ENCODE measurements at places on chromosomes 16 and 17.

DNA sequence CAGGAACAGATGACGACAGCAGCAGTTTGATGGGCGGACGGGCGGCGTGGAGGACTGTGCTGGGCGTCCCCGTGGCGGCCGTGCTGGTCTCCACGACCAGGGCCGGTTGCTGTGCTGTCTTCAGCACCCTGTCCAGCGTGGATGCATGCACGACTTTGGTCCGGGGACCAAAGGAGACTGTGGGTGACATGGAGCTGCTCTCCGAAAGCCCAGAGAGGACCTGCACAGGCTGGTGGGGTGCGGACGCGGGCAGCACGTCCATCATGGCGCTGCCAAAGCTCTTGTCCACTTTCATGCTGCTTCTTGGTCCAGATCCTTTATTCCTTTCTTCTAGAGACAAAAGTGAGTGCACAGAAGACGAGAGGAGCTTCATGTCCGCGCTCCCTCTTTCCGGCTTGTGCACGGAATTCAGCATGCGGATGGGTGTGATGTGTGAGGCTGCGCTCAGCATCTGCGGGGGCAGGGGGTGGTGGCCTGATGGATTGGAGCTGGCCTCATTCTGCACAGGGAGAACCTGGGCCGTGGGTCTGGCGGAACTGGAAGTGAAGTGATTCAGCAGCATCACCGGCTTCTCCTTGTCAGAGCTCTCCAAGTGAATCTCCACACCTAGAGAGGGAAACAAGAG, 20.3 kb downstream of the MAP1LC3B start:
- DNase-seq, result no peak

DNA sequence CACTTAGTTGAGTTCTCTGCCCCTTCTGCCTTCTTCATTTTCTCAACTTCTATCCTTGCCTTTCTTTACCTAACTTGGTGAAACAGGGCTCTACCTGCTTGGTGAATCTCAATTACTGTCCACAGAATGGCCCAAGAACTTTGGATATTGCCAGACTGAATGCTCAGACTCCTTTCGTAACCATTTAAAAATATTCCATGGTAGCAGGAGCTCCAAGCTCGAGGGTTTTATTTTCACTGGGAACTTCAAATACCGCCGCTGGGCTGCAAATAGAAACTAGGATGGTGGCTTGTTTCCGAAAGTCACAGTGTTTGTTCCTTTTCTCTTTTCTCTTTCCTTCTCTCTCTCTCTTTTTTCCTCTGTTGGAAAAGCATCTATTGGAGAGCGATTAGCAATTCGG, 13.2 kb downstream of the TMEM100 start:
- DNase-seq, result no peak

DNA sequence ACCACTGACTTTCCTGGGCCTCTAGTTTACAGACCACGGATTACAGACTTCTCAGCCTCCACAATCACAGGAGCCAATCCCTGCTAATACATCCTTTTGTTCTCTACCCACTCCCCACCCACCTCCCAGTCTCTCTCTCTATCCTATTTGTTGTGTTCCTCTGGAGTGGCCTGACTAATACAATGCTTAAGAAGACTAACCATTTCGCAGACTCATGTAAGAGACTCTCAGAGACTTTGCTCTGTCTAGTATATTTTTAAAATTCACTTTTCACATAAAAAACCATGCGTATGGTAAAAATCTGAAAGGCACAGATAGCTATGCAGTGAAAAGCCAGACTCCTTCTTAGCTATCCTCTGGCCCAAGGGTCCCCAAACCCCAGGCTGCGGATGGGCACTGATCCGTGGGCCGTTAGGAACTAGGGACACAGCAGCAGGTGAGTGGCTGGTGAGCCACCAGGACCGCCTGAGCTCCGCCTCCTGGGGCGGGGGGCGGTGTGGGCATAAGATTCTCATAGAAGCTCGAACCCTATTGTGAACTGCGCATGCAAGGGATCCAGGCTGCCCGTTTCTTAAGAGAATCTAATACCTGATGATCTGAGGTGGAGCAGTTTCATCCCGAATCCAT, 7.6 kb downstream of the PIK3R6 start:
- DNase-seq, result no peak

- no peak for DNase-seq
These were observed 175.5 kb downstream of the KATNIP start for GRCh38 chr16:27725236-27726000.

- DNase-seq, result no peak
These were observed 47.9 kb downstream of the TOX3 start for GRCh38 chr16:52499060-52499440.

DNA sequence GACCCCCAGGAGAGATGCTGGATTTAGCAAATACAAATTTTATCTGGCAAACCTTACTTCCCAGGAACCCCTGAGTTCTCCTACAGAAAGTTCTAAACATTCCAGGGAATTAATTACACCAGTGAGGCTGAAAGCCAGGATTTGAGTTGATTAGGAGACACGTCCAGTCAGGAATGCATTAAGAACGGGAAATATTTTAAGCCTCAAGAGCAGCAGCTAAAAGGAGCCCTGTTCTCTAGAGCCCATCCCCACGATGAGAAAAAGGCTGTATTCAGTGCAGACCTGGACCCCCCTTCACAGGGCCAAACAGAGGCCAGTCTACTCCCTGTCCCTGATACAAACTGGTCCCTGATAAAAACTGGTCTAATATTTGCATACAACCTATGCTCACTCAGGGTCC, 55.0 kb downstream of the VAT1L start:
- DNase-seq, result no peak

DNA sequence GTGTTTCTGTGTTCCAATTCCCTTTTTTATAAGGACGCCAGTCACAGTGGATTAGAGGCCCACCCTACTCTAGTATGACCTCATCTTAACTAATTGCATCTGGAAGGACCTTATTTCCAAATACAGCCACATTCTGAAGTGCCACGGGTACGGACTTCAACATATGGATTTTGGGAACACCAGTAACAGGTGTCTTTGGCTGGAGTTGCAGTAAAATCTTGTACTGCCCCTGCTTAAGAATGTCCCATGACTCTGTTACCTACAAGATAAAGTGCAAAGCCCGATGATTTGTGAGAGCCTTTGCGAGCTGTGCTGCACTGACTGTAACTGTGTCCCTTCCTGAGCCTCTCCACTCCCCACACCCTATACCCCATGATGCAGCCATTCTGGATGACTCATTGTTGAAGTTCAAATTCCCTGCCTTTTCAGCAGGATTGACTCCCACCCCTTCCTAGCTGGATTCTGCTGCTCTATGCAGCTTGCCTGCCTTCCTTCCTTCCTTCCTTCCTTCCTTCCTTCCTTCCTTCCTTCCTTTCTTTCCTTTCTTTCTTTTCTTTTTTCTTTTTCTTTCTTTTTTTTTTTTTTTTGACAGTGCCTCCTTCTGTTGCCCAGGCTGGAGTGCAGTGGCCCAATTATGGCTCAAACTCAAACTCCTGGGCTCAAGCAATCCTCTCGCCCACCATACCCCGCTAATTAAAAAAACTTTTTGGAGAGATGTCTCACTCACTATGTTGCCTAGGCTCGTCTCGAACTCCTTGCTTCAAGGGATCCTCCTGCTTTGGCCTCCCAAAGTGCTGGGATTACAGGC, 2.1 kb downstream of the HCRT start:
- DNase-seq, result no peak

DNA sequence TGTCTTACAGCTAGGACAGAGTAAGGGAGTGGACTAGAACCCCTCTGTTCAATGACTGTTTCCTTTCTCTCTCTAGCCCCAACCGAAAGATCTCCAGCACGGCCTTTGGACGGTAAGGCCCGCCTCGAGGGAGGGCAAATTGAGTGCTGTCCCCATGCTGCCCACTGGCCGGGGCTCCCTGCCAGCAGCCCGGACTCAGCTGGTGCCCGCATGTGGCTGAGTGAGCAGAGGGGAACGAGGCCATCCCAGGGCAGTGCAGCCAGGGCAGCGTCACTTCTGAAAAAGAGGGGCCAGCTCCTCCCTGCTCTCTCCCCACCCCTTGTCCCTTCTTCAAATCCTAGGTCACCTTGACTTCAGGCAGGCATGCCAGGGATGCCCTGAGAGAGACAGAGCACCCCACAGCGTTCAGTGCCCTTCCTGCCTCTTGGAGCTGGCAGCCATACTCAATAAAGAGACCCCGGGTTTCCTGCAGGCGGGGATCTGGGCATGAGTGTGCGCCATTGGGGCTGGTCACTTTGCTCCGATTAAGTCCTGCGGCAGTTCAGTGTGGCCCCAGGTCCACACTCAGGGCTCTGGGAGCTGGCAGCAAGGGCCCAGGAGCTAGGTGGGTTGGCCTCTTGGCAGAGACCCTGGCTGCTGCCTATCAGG, 130.9 kb downstream of the RAB11FIP4 start:
- DNase-seq, result no peak

DNA sequence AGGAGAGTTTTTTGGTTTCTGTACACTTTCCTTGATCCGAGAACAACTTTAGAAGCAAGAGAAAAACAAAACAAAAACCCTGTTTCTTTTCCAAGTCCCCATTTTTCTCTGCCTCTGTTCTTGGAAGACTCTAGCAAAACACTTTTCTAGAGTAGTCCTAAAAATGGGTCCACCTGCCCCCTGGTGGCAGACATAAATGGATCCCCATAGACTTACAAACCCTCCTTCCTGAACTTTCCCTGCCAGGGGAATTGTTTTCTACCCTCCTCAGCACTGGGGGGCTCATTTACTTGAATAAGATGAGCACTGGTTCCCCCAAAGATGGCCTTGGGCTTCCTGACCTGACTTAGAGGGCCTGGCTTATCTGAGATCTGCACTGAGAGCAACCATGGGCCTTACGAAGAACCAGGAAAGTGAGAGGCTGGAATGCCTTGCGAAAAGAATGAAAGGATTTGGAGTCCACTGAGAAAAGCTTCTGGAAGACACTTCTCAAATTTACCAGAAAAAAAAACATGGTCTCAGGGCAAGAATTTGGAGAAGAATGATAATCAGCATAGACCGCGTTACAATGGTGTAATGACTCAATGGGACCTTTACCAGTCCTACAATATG, 48.0 kb upstream of the CDYL2 start:
- DNase-seq, result no peak

- DNase-seq, result no peak
These were observed 727 bp upstream of the MBTPS1 start for GRCh38 chr16:84117494-84117843.

- no peak for DNase-seq
These were observed 129.6 kb downstream of the MRM1 start for GRCh38 chr17:36730857-36731490.

GRCh38 chr17:56113486-56113885, 39.8 kb upstream of the ANKFN1 start:
- DNase-seq, result no peak

DNA sequence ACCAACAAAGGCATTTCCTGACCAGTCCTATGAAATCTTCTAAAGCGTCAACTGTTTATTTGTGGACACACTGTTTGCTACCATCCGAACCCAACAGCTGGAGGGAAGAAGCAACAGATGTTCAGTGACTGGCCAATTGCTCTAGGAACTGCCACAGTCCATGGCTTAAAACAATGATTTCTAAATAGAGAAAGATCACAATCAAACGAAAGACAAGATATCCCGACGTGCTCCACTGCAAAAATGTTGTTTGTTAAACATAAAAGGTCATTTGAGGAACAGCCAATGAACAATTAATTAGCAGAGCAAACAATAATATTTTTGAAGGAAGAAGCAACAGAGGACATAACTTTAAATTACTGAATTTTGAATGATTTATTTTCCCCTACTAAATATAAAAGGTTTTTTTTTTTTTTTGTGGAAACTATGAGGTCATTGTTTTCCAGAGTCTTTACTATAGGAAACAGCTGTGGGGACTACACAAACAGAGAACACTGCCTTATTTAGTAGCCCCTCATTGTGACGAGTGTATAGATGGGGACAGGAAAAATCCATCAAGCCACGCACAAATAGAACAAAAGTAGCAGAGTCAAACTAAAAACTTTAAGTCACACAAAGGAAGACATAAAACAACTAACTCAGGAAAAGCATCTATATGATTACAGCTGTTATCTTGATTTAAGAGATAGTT, 17.2 kb downstream of the USP31 start:
- DNase-seq, result no peak
